ENCODE measurements at places on chromosomes 1 and 21.

GRCh38 chr21:45074048-45074817 lies at the start of gene ADARB1:
Gene ADARB1, plus strand, starts transcription at chr21:45074580. Its CDS starts 97,077 bp downstream, at chr21:45171657.
- peak; percentile 70 for DNase-seq

DNA sequence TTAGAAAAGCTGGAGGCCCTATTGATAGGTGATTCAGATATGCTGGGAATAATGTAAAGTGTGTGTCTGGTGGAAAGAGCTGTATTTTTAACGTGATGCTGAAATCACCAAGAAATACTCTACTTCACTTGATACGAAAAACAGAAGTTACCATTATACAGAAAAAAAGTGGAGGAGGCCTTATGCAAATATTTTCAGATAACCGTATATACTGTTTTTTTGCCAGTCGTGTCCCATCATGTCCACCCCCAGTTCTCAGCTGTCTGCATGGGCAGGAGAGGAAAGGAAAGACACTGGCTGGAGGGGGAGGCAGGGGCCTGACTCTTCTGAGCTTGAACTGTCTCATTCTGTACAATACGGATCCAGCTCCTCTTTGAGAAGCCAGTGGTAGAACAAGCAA lies 51.1 kb downstream of the KCNJ6 start:
- DNase-seq = no peak

- DNase-seq = peak; percentile 50
Observed at GRCh38 chr1:107529511-107530149, 388.8 kb downstream of the NTNG1 start.

- DNase-seq = peak; percentile 70
Observed at GRCh38 chr1:150168960-150169601, 19.4 kb downstream of the PLEKHO1 start.

- DNase-seq = no peak
Observed at GRCh38 chr1:16459352-16459925, 18.9 kb downstream of the NECAP2 start.

GRCh38 chr1:186275822-186276221 lies 99.2 kb downstream of the TPR start:
- DNase-seq = no peak

Data from NB4 (cell line).